ENCODE measurements at places on chromosomes 2 and 18.

DNA sequence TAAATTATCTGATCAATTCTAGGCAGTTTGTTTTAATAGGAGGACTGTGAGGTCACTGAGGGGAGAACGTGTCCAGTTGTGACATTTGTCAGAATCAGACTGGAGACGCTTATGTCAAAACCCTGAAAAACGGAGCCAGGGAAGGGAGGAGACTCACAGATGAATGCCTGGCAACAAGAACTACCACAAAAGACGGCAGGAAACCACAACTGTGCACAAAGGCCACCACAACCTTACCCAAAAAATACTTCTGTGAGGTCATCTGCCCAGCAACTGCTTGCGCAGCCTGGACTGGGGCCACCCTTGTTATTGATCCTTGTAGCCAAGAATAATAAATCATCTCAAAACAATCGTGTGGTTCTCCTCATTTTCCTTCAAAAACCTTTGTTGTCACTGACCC lies 173.0 kb upstream of the ALKAL2 start:
- DNase-seq = no peak

DNA sequence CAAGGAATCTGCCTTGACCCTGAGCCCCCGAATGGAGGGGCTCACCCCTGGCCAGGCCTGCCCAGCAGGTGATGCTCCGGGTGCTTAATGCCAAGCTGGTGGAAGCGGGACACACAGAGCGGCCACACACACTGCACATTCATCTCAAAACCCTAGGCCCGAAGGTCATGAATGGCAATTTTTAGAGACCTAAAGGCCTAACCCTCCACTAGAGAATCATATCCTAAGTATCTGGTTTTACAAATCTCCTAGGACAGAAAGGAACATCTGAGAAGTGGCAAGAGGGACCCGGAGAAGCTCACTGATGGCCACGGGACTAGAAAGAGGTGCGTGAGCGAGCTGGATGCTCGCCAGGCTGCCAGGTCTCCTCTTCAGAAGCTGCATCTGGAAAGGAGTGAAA lies 38.3 kb downstream of the ST3GAL5 start:
- no peak for DNase-seq

- no peak for DNase-seq
Observed at GRCh38 chr2:75089471-75089870, 109.8 kb downstream of the TACR1 start.

GRCh38 chr2:100184055-100184737 lies 41.8 kb upstream of the AFF3 start:
- DNase-seq = peak; percentile 2

- no peak for DNase-seq
Observed at GRCh38 chr2:240467659-240468302, 32.3 kb downstream of the GPC1 start.

DNA sequence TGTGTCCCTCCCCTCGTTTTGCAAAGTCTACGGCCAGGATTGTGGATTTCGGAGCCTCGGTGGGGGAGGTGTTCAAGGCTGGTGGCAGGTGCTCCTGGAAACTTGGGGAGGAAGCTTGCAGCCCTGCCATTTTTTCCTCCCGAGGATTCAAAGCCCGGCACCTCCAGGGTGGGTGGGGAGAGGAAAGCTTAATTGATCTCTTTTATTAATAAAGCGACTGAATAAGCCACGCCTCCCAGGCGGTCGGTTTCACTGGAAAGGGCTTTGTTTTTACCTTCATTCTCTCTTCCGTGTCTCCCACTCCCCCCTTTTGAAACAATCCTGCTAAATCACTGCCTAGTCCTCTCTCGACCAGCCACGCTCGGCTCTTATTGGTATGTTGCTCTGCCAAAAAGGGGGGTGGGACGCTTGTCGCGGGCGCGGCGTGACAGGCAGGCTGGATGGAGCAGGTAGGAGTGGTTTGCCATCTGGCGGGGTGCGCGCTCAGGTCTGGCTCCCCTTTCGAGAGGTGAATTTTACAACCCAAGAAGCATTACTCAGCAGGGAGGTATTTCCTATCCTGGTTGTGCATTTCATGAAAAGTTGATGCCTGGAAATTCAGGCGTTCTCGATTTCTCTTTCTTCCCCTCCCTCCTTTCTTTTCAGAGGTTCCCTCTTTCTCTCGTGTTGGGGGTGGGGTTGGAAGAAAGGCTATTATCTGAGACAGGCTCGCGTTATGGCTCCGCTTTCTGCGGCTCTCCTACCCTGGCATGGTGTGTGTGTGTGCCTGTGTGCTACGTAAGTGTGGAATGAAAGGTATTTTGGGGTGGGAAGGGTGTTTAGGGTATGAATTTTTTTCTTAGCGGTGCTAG lies 1.4 kb downstream of the NEDD4L start:
- peak; percentile 43 for DNase-seq

GRCh38 chr2:142435847-142436246 lies 305.0 kb upstream of the LRP1B start:
- no peak for DNase-seq

GRCh38 chr2:218281449-218281848 lies 10.9 kb downstream of the TMBIM1 start:
- no peak for DNase-seq

DNA sequence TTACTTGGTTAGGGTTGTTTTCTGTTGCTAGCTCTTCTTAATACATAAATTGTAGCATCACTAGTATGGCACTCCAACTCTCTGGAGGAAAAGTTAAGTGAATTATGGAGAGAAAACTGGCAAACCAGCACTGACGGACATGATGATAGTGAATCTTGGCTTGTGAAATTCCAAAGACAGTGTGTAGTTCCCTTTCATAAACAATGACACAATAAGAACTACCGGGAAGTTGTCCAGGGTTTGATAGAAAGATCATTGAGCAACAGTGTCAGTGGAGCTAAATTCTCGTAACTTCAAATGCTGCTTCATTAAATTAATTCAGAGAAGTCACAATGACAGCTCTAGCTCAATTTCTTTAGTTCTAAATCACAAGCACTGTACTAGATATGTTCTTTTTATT lies 66.5 kb downstream of the RIT2 start:
- peak; percentile 74 for DNase-seq

DNA sequence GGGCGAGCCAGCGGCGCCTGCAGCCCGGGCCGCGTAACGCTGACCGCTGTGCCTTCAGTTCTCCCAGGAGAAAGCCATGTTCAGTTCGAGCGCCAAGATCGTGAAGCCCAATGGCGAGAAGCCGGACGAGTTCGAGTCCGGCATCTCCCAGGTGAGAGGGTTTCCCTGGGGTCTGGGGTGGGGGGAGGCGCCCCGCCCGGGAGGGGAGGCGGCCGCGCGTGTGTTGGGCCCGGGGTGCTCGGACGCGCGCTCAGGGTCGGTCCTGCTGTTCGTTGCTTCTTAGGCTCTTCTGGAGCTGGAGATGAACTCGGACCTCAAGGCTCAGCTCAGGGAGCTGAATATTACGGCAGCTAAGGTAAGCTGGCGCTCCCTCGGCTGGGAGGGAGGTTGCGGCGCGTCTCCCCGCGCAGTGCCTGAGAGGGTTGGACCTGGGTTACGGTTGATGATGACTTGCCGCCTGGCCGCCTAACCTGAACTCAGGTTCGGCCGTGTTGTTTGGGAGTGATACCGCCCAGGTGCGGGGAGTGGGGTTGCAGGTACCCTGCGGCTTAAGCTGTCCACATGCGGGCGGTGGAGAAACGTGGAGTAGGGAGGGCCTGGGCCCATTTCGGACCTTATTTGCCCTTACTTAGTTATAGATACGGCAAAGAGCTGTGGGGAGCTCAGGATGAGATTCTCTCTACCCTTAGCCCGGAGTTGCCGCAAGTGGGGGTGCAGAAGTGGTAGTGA lies 638 bp downstream of the RPS7 start:
- no peak for DNase-seq

DNA sequence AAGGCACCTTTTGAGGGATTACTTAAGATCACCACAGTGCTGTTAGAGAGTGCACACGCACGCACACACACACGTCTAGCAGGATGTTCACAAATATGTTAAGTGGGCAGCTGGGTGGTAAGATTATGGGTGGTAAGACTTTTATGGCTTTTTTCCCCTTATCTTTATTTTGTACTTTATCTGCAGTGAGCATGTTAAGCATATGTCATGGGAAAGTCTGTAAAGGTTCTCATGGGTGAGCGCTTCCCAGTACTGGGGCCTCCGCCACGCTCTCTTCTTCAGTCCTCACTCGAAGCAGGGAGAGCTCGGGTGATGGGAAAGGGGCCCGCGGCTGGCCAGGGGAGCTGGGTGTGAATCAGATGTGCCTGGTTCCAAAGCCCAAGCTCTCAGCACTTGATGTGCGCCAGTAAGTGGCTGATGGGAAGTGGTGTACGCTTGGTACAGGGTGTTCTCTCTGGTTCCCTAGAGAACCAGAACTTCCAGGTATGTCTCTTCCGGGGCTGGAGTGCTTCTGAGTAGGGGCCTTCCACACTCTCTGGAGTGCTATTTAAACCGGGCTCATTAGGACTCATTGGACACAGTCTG lies 83.9 kb upstream of the YWHAQ start:
- DNase-seq = no peak

GRCh38 chr2:178531168-178531567 lies 50.9 kb downstream of the PLEKHA3 start:
- DNase-seq = no peak

DNA sequence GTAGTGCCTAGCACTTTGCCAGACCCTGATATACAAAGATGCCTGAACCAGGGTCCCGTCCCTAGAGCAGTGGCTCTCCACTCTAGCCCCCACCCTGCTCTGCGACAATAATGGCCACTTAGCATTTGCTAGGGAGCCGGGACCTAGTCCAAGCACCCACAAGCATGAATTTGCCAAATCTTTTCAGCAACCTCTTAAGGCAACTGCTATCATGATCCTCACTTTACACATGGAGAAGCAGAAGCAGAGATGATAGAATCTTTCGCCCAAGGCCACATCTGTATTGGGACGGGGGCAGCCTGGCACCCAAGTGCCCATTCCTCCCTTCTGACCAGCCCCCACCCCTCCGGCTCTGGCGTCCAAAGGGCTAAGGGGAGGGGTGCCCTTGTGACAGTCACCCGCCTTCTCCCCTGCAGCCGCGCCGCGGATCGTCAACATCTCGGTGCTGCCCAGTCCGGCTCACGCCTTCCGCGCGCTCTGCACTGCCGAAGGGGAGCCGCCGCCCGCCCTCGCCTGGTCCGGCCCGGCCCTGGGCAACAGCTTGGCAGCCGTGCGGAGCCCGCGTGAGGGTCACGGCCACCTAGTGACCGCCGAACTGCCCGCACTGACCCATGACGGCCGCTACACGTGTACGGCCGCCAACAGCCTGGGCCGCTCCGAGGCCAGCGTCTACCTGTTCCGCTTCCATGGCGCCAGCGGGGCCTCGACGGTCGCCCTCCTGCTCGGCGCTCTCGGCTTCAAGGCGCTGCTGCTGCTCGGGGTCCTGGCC lies 13.0 kb downstream of the SIGLEC15 start:
- DNase-seq = no peak

GRCh38 chr2:33925311-33925710 lies 326.2 kb upstream of the FAM98A start:
- no peak for DNase-seq

DNA sequence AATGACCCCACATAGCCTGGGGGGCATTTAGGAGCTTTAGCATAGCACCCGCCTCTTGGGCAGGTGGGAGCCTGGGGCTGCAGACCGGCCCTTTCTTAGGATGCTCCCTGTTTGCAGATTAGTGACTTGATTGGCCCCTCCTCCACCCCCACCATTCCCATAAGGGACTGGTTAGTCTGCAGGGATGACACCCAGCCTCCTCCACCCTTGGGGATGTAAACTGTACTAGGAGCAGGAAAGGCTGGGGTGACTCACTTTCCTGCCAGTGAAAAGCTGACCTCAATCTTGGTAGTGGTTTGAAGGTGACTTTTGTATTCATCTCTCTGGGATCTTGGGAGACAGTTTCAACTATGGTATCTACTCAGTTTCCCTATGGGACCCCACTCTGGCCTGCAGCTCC lies 24.2 kb downstream of the CTIF start:
- DNase-seq = no peak
